Neural crest cell (in vitro differentiated cells): ENCODE measurements at places on chromosomes 1 and 21. TPM values are rescaled to one million over a fixed set of nuclear protein-coding genes. Genes with fewer than 3 reads are reported as not detected.

DNA sequence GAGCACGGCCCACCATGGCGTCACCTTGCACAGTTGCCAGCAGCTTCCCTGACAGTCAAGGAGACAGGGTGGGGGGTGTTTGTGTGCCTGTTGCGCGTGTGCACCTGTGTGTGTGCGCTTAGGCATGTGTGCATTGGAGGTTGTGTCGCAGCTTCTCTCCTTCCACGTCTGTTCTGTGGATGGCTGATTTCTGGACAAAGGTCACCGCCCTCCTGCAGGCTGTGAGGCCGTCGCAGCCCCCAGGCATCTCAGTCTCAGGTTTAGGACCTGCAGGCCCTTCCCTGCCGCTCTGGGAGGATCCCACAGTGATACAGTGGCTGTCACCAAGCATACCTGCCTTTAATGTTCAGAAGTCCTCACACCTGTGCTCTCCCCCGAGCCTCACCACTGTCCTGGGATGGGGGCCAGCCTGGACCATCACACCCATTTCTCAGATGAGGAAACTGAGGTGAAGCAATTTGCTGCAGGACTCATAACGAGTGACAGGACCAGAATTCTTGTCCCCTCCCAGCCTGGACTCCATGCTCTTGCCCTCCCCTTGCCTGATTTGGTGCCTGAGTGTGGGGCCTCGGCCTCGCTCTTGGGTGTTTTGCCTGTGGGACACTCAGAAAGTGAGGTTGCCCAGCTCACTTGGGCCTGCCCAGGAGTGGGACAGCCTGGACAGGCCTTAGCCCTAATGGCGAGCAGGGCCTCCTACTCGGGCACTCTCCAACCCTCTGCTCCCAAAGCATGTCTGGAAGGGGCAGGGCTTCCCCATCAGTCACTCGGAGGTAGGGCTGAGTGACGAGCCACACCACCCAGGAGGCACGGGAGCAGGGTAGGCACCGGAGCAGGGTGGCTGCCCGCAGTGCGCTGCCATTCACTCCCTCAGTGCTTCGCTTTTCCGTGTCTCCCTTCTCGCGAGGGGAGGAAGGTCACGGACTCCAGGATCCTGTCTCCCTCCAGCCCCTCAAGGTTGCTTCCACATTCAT lies 22.6 kb downstream of the COQ8A start:
- DNase-seq, result no peak

The C8A gene
- not detected in 2 replicates for total RNA-seq

The FMN2 gene
- 13.2 and 16.6 TPM in 2 replicates for total RNA-seq

The KLHDC9 gene
- 8.0 and 9.1 TPM in 2 replicates for total RNA-seq

GRCh38 chr21:40208948-40209345 lies 341.7 kb downstream of the PCP4 start:
- DNase-seq, result no peak

DNA sequence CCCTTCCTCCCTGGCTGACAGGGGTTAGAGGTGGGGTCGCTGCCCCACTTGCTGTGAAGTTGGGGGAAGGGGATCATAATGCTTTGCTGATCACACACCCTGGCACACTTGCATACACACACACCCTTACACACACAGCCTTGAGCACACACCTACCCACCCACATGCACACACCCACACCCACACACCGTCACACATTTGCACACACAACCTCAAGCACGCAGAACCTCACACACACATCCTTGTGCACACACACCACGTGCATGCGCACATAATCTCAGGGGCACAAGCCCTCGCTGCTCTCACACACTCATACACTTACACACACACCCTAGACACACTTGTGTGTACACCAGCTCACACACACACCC lies 16.4 kb upstream of the TNFRSF8 start:
- no peak for DNase-seq

DNA sequence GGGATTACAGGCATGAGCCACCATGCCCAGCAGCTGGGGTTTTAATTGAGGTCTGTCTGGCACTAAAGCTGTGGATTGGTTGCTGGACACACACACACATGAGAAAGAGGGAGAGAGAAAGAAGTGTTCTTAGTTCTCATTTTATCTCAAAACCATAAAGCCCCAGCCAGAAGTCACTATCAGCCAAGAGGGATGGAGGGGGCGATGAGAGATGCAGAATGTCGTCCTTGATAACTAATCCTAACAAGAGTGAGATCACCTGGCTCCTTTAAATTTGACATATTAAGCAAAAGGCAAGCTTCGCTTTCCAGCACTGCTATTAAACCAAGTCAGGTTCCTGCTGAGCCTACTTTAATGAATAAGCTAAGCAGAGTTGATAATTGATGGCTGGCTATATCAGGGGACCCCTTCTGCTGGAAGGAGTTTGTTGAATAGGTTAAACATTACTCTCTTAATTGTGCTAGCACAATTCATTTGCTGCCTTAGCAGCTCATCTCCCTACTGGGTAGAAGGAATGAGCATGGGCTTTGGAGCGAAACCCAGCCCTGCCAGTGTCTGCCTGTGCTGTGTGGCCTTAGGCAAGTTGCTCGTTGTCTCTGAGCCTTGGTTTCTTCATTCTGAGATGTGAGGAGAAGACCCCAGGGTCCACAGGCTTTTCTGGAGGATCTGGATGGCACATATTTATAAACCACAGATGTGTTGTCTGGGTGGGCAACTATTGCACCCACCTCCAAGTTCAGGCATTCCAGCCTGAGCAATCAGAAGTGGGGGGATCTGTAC lies 50.8 kb downstream of the ALPL start:
- DNase-seq, result no peak

- no peak for DNase-seq
Observed at GRCh38 chr1:77014073-77014788, 147.0 kb downstream of the ST6GALNAC5 start.

DNA sequence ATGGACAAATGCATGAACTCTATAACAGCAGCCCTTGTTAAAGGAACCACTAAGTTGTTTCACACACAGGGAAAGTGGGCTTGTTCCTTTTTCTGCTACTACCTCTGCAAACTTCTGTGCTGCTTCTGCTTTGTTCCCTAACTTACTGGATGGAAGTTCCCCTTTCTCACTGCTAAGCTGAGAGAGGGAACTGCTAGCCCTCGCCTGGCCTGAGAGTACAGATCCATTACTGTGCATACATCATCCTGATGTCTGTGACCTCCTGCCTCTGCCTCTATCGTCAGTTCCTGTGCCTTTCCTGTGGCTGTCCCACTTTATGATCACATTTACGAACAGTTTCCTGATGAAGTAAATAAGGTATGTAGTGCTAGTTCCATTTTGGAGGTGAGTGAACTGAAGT lies 3.5 kb downstream of the GNAT2 start:
- DNase-seq, result no peak

The AADACL3 gene
- not detected in 2 replicates for total RNA-seq

DNA sequence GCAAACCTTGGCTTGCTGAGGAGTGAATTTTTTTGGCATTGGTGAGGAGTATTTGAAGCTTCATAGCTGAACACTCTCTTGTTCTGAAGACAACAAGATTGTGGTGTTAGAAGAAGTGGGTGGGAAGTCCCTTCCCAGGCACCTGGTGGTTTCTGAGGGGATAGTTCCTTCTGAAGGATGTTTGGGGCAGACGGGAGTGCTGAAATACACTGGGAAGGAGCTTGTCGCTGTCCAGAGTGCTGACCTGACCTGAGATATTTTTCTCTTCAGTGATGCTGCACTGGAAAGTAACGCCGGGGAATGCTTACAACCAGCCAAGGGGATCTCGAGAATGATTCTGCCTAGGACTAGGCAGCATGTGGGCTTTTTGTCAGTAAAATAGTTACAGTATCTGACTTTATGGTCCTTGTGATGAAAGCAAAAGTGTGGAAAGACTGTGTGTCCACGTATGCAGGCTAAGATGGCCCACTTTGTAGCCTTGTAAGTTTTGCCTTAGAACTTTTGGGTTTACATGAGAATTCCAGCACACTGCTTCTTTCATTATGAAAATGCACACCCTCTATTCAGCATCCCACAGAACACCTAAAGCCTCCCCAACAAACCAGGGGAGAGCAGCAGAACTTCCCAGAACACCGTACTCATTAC lies 33.1 kb upstream of the NFASC start:
- DNase-seq, result peak; percentile 80

GRCh38 chr1:2279817-2280216 lies 51.7 kb downstream of the SKI start:
- DNase-seq, result no peak

DNA sequence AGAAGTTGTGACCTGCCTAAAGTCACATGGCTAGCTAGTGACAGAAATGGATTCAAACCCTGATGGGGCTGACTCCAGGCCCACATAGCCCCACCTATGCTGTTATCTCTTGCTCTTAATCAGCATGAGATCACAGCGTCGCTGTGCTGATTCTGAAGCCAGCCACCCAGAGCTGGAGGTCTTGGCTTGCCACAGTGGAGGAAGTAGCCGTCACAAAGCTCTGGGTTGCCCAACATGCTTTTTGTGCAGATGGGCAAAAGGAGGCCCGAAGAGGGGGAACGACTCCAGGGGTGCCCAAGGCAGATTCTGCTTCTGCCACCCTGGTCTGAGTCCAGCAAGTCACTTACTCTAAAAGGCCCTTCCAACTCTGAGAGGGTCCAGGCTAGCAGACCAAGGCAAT lies 14.7 kb upstream of the MFSD2A start:
- DNase-seq, result no peak

DNA sequence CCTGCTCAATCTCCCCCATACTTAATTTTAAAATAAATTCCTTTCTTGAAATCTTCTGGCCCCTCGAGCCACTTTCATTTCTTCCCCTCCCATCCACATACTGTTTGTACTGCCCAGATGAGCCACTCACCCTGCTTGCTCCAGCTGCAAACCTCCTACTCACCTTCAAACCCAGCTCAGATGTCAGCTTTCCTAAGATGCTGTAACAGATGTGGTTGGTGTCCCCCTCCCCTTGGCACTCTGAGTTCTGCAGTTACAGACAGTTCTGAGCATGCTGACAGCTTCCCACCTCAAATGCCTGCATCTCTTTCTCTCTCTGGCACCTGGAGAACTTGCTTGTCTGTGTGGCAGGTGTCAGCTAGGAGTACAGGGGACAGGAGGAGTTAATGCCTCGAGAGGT lies 106.7 kb downstream of the PTPRU start:
- no peak for DNase-seq

The SORT1 gene
- total RNA-seq, result 60.8 and 61.6 TPM in 2 replicates

The CRYBG2 gene
- total RNA-seq, result 3.8 and 6.3 TPM in 2 replicates

The TMEM240 gene
- 13.4 and 16.9 TPM in 2 replicates for total RNA-seq

DNA sequence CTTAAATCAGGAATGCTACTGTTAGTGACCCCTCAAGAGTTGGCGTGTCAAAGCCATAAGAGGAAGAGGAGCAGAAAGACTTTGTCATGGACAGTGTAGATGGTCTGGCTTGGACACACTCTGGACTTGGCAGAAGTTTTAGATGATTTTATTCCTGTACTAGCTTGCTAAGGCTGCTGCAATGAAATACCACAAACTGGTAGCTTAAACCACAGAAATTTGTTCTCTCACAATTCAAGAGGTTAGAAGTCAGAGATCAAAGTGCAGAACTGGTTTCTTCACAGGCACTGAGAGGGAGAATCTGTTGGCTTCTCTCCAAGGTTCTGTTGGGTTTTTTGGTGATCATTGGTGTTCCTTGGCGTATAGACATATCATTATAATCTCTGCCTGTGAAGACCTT lies 869.8 kb upstream of the B3GALT2 start:
- DNase-seq, result no peak

The PLEKHN1 gene
- not detected in 2 replicates for total RNA-seq

- no peak for DNase-seq
Observed at GRCh38 chr1:104132382-104132973, 382.8 kb downstream of the AMY1C start.

GRCh38 chr1:163535807-163536206 lies 214.1 kb downstream of the NUF2 start:
- no peak for DNase-seq

DNA sequence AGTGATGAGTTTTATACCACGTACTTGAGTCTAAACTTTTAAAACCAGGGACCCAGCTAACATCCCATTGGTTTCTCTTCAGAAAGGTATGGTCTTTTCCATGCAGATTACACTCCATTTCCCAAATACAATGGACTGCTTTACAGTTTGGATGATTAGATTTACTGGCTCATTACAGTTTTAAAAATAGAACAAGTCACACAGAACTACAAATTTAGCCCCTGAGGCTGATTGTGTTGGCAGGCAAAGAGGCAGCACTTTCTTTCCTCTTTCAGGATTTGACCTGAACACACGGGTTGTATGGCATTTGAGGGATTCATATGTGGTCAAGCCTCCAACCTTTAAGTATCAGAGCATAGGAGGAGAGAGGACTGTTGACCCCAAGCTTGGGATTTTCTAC lies 21.8 kb upstream of the VTCN1 start:
- no peak for DNase-seq
